ENCODE measurements at places on chromosomes 5 and 9.

- no peak for DNase-seq
Measured at GRCh38 chr9:4792054-4792571, 631 bp upstream of the RCL1 start.

DNA sequence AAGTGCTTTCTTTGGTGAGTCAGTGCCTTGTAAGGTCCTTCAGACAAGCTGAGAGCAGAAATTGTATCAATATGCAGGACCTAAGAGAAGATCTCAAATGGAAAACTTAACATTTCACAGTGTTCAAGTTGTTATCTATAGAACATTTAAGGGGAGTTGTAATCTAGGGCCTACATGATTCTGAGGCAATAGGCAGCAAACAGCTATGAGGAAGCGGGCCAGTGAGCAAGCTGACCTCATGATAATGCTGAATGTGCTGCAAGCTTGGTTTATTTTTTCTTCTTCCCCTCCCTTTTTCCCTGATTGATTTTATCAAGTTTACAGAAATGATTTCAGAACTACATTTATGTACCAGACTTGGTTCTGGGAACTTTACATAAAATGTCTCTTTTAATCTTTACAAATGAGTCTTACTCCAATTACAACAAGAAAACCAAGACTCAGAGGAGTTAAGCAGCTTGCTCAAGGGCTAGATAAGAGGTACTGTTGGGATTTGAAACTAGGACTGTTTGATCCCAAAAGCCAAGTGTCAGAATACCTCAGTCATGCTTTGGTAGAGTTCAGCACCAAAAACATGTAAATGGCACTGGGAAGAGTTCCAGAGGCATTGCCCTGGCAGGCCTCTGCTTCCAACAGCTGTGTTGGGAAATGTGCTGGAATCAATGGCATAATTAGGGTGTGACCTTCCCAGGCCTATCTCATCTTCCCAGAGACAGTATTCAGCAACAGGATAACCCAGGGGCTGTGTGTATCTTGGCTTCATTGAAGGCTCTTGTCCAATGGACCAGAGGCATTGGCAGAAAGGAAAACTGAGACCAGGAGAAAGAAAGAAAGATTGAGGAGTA lies 130.1 kb downstream of the LRRC70 start:
- no peak for DNase-seq

- no peak for DNase-seq
Measured at GRCh38 chr5:175576096-175576495, 81.8 kb upstream of the HRH2 start.

DNA sequence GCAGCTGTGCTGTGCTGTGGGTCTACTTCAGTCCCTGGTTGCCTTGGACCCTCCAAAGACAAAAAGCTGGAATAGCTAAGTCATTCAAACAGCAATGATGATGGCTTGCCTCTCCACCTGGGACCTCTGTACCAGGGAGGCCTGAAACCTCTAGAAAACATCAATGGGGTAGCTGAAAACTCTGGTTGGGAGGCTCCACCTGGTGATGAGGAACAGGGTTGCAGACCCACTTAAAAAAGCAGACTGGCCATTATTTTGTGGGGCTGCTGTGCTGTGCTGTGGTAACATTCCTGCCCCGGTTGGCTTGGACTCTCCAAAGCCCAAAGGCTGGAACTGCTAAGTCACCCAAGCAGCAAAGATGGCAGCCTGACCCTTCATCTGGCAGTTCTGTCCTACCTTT lies 839.3 kb upstream of the ARRDC3 start:
- no peak for DNase-seq

- no peak for DNase-seq
Measured at GRCh38 chr5:101969742-101970141, 326.3 kb downstream of the SLCO4C1 start.

DNA sequence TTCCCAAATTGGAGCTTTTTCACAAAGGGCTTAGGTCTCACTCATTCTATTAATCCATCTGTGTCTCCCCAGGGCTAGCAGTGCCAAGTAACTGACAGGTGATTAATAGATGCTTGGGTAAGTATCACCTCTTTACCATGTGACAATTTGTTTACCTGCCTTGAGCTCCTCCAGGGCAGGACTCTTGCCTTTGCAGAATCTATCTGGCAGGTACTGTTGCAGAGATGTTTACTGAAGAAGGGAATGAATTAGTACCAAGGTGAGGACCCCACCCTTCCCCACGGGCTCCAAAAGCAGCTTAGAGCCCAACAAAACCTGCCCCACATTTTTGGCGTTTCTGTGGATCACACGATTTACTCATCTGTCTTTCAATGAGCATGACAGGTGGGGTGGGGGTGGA lies 698 bp upstream of the TGFBI start:
- no peak for DNase-seq

Measured in urinary bladder (tissue), 4 donors.